ENCODE measurements at places on chromosomes 3 and 15. TPM values are rescaled to one million over a fixed set of nuclear protein-coding genes. Genes with fewer than 3 reads are reported as not detected.
A peak's percentile ranks its signal among the peaks of the same experiment; 100 is the strongest.

DNA sequence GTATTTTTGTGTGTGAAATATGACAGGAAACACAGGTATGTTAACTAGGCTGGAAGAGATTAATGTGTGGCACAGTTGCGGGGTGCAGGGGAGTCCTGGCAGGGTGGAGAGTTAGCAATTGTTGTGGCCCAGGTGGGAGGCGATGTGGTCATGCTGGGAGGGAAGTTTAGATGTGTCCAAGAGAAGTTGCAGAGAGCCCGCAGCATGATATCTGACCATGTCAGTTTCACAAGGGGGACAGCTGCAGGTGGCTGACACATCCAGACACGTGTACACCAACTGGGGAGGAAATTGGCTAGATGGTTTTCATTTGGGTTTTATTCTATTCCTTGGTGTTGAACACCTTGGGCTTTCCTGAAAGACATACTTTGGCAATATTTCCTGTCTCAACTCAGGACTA is 172.8 kb upstream of the RGMA start:
- H3K27me3 ChIP-seq: no peaks in the 10 kb centered on the region
- no peak overlapping the region for H3K4me3 ChIP-seq
- no peaks in the 10 kb centered on the region for H3K4me1 ChIP-seq
- no peak overlapping the region for H3K27ac ChIP-seq
- DNase-seq: no peak

GRCh38 chr3:14265246-14265962 is 86.8 kb downstream of the LSM3 start:
- no peak overlapping the region for H3K27ac ChIP-seq
- no peak overlapping the region for H3K4me3 ChIP-seq
- DNase-seq: no peak
- peaks cover 2% of the 10 kb centered on the region for H3K27me3 ChIP-seq
- H3K36me3 ChIP-seq: no peaks in the 10 kb centered on the region
- no peaks in the 10 kb centered on the region for H3K4me1 ChIP-seq

- peak within 1 kb of the TSS; percentile 78 for H3K27ac ChIP-seq
- no peaks in the 10 kb centered on the region for H3K36me3 ChIP-seq
- H3K4me1 ChIP-seq: no peaks in the 10 kb centered on the region
- DNase-seq: peak; percentile 35
Observed at GRCh38 chr15:64046421-64047153, at the start of gene DAPK2. Gene DAPK2, minus strand, starts transcription at chr15:64046485. Its CDS starts 6,224 bp downstream, at chr15:64040261.

GRCh38 chr3:127042634-127043033 is 59.7 kb downstream of the PLXNA1 start:
- no peak for DNase-seq
- H3K27ac ChIP-seq: no peak overlapping the region
- H3K36me3 ChIP-seq: no peaks in the 10 kb centered on the region

GRCh38 chr15:95327661-95328060 is 1002.8 kb upstream of the NR2F2 start:
- peak overlapping the region; percentile 94 for H3K27ac ChIP-seq
- peaks cover 42% of the 10 kb centered on the region for H3K4me1 ChIP-seq
- peak overlapping the region; percentile 75 for H3K4me3 ChIP-seq
- no peaks in the 10 kb centered on the region for H3K36me3 ChIP-seq
- DNase-seq: no peak

DNA sequence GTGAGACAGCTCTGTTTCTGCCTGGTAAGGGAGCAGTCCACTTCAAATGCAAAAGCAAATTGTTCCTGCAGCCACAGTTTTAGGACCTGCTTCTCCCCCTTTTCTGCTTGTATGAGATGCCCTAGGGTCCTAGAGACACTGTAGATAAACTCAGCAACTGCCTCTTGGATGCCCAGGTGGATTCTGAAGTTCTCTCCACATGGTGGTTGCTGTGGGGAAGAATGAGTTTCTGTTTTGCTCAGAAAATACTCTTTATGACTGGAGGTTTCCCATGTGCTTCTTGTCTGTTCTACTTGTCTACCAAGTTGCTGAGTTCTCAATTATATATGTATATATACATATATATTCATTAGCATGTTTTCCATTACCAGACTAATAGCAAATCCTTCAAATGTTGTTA is 5.6 kb upstream of the ZNF80 start:
- H3K27ac ChIP-seq: no peak overlapping the region
- no peak overlapping the region for H3K4me3 ChIP-seq
- no peak for DNase-seq

CP gene
- total RNA-seq: 19.7 TPM

SCAMP5 gene
- 6.9 TPM for total RNA-seq

PROS1 gene
- 299 TPM for total RNA-seq

HACD3 gene
- 44.1 TPM for total RNA-seq

CCR8 gene
- not detected for total RNA-seq

WNT7A gene
- not detected for total RNA-seq

NOX5 gene
- total RNA-seq: 0.21 TPM

FSD2 gene
- not detected for total RNA-seq

Data from tibial nerve (tissue), 4 donors.